ENCODE measurements at places on chromosomes 4 and X. TPM values are rescaled to one million over a fixed set of nuclear protein-coding genes. Genes with fewer than 3 reads are reported as not detected.

DNA sequence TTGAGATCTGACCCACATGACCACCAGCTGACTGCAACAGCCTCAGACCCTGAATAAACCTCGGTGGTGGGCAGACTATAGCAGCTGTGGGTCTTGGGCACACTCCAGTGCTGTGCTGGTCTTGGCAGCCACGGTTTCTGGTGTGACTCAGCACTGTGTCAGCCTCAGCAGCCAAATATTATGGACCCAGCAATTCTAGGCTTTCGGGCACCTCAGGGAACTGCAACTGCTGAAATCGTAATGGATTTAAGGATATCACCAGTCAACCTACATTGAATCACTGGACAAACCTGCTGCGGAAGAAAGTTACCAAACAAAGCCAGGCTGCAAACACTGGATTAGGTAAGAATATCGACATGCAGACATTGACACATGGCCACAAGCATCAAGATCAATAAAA is 10.5 kb upstream of the UBE2NL start:
- no peaks in the 10 kb centered on the region for H3K36me3 ChIP-seq
- H3K4me3 ChIP-seq = no peak overlapping the region
- no peaks in the 10 kb centered on the region for H3K4me1 ChIP-seq

DNA sequence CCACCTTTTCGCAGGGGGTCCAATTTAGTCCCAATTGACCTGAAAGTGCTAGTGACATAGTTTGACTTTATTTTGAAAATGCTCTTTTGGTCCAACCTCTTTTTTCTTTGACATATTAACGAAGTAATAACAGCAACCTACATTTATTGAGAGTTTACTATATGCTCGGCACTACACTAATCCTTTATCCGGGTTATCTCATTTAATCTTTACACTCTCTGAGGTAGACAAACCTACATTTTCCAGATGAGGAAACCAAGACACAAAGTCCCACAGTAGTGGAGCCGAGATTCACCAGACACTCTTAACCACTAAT is 307 bp upstream of the ATRX start:
- peaks cover 4% of the 10 kb centered on the region for H3K4me1 ChIP-seq
- H3K4me3 ChIP-seq = peak overlapping the region; percentile 67
- no peak for DNase-seq
- no peaks in the 10 kb centered on the region for H3K36me3 ChIP-seq
- H3K27me3 ChIP-seq = no peaks in the 10 kb centered on the region

DNA sequence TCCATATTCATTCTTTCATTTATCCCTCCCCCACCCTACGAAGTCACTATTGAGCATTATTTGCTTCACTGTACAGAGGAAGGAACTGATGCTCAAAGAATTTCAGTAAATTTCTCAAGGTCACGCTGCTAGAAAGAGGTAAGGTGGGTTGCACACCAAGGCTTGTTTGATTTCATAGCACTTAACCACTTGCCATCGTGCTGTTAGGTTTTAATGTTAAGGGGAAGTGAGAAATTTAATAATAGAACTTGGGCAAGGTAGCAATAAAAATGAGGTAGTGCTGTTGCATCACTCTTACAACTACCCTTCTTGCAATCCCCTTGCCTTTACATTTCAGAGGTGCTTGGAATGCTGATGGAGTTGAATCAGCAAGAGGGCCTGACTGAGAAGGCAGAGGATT is 343.1 kb downstream of the MID1IP1 start:
- no peak overlapping the region for H3K27ac ChIP-seq
- no peak for DNase-seq
- H3K4me3 ChIP-seq = no peak overlapping the region
- no peaks in the 10 kb centered on the region for H3K36me3 ChIP-seq

Gene PCSK1N
- 15.3 TPM for polyA plus RNA-seq

Gene ERVMER34-1
- polyA plus RNA-seq = 0.30 TPM

Data from stomach (tissue), 19 donors.